ENCODE measurements at places on chromosomes 13 and 19. TPM values are rescaled to one million over a fixed set of nuclear protein-coding genes. Genes with fewer than 3 reads are reported as not detected.

DNA sequence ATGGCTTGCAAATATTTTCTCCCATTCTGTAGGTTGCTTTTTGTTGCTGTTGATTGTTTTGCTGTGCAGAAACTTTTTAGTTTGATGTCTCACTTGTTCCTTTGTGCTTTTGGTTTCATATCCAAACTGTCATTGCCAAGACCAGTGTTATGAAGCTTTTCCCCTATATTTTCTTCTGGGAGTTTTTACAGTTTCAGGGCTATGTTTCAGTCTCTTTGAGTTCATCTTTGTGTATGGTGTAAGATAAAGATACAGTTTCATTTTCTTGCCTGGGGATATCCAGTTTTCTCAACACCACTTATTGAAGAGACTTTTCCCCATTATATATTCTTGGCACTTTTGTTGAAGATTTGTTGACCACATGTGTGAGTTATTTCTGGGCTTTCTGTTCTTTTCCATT, 139.9 kb downstream of the MRPL57 start:
- no peak for DNase-seq

- DNase-seq, result no peak
Observed at GRCh38 chr13:59363947-59364346, 799.8 kb downstream of the DIAPH3 start.

DNA sequence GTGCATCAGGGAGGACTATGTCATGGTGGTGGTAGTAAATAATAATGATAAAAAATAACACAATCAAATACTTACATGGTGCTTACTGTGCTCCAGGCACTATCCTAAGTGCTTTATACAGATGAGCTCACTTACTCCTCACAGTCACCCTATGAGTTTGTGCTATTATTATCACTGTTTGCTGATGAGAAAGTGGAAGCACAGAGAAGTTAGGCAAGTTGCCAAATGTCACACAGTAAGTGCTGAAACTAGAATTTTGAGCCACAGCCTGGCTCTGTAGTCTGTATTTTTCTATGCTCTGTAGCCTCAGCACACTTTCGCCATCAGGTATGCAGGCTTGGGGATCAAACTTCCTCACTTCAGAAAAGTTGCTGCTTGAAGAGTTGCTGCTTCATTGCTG, 46.6 kb downstream of the HTR2A start:
- no peak for DNase-seq

DNA sequence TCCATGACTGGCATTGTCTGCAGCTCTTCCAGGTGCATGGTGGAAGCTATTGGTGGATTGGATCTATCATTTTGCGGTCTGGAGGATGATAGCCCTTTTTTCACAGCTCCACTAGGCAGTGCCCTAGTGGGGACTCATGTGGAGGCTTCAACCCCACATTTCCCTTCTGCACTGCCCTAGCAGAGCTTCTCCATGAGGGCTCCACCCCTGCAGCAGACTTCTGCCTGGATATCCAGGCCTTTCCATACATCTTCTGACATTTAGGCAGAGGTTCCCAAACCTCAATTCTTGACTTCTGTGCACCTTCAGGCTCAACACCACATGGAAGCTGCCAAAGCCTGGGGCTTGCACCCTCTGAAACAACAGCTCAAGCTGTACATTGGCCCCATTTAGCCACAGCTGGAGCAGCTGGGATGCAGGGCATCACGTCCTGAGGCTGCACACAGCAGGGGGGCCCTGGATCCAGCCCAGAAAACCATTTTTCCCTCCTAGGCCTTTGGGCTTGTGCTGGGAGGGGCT, 800.2 kb upstream of the MIR17HG start:
- no peak for DNase-seq

GRCh38 chr13:38180670-38181069, 169.0 kb upstream of the UFM1 start:
- no peak for DNase-seq

GRCh38 chr19:3024870-3025548, 4.1 kb downstream of the TLE2 start:
- no peak for DNase-seq

Gene URAD
- polyA plus RNA-seq, result not detected

Gene PLEKHG2
- polyA plus RNA-seq, result 8.4 TPM
